ENCODE measurements at places on chromosomes 5 and 9.

- DNase-seq = no peak
These were observed 1.3 kb downstream of the TCF7 start for GRCh38 chr5:134115806-134116175.

DNA sequence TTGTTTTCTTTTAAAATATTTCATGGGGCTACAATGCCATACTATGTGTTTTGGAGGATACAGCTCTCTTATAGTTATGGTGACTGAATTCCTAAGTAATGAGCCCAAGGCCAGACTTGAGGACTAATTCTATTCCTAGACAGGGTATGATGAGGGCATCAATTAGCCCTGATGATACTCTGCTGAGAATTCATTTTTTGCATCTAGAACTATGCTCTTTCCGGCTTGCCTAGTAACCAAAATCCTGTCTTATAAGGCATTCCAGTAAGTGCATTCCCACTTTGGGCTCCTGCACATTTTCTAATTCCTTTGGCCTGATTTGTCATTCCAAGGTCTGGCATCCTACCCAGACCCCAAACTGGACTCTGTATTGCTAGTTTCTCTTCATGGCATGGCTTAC lies 62.4 kb downstream of the MAT2B start:
- DNase-seq = no peak

DNA sequence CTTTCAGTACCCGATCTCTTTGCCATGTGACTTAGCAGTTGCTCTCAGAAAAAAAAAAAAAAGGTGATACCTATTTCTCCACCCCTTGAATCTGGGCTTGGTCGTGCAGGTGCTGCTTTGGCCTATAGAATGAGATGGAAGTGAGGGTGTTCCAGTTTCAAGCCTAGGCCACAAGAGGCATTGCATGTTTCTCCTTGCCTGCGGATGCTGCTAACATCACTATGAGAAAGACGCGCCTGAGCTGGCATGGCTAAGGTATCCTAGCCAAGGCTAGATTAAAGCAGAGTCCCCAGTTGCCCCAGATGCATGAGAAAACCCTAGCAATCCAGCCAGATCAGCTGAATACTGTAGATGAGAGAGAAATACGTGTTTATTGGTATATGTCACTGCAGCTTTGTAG lies 14.7 kb upstream of the CSF1R start:
- no peak for DNase-seq

- DNase-seq = no peak
These were observed 507.5 kb downstream of the TMEM232 start for GRCh38 chr5:110218981-110219380.

GRCh38 chr5:14376789-14377188 lies 204.8 kb upstream of the OTULINL start:
- DNase-seq = no peak

- DNase-seq = no peak
These were observed 157.9 kb upstream of the NTRK2 start for GRCh38 chr9:84511651-84512050.
